Activated naive CD8-positive, alpha-beta T cell treated with anti-CD3 and anti-CD28 coated beads, Interleukin-2, amount 10 ng/mL, durations not matched to agents 7 days and 5 days (primary cell): ENCODE measurements at places on chromosomes 2 and 18. TPM values are rescaled to one million over a fixed set of nuclear protein-coding genes. Genes with fewer than 3 reads are reported as not detected.

The IL36B gene
- not detected for total RNA-seq

The SH3BP4 gene
- not detected for total RNA-seq

DNA sequence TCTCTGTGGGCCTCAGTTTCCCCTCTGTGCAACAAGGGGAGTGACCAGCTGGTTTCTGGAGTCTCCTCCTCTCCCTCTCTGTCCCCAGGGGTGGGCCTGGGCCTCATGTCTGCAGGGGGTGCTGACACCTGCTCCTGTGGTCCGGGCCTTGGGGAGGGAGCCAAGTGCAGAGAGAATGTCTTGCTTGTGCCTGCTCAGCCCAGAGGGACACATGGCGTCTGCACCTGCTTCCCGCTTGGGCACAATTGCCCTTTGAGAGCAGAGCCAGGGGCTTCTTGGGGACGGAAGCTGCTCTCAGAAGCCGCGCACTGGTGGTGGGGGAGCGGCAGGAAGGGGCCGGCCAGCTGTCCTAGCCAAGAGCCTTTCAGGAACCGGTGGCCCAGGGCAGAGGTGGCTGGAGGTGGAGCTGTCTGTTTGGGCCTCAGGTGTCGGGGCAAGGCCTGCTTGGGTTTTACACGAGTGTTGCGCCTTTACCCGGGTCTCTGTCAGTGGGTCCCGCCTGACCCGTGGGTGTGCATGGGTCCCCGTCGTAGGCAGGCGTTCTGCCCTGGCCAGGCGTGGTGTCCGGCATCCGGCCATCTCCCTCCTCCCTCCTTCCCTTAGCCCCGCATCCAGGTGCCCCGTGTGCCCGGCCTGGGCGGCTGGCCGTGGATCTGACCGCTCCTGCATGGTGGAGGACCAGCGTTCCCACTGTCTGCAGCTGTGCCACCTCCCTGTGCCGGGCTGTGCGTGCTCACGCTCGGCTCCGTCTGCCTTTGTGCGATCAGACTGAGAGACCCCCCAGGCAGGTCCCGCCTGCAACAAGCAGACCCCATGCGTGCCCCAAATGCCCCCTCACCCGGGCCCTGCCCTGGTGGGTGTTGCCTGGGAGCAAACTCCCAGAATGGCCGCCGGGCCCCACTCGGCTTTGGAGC is 4.0 kb downstream of the NEU4 start:
- DNase-seq = no peak
- H3K36me3 ChIP-seq = no peaks in the 10 kb centered on the region
- H3K4me1 ChIP-seq = peaks cover 6% of the 10 kb centered on the region
- no peak overlapping the region for H3K4me3 ChIP-seq
- H3K27me3 ChIP-seq = peaks cover 3% of the 10 kb centered on the region

GRCh38 chr18:49495076-49495475 is 8.0 kb upstream of the C18orf32 start:
- peaks cover 3% of the 10 kb centered on the region for H3K27me3 ChIP-seq
- no peak overlapping the region for H3K4me3 ChIP-seq
- no peak for DNase-seq
- peaks cover 11% of the 10 kb centered on the region for H3K36me3 ChIP-seq
- H3K4me1 ChIP-seq = peaks cover 18% of the 10 kb centered on the region
- no peak overlapping the region for H3K27ac ChIP-seq

The LOXHD1 gene
- 0.26 TPM for total RNA-seq

The AGXT gene
- not detected for total RNA-seq

DNA sequence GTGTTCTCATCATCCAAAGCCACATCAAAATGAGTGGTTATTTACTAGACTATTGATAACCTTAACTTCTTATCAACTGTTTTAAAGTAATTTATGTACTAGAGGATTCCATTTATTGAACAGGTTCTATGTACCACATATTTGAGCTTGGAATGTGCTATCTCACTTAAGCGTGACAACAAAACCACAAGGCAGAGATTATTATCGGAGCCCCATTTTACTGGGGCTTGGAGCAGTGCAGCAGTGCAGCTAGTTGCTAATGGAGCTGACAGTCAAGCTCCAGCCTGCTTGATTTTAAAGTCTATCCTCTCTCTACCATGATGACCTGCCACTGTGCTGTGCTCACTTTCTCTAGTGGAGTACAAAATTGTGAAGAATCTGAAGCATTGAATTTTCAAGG is 24.6 kb downstream of the GCG start:
- H3K27ac ChIP-seq = no peak overlapping the region
- H3K4me3 ChIP-seq = no peak overlapping the region
- peaks cover 3% of the 10 kb centered on the region for H3K36me3 ChIP-seq
- no peaks in the 10 kb centered on the region for H3K27me3 ChIP-seq

DNA sequence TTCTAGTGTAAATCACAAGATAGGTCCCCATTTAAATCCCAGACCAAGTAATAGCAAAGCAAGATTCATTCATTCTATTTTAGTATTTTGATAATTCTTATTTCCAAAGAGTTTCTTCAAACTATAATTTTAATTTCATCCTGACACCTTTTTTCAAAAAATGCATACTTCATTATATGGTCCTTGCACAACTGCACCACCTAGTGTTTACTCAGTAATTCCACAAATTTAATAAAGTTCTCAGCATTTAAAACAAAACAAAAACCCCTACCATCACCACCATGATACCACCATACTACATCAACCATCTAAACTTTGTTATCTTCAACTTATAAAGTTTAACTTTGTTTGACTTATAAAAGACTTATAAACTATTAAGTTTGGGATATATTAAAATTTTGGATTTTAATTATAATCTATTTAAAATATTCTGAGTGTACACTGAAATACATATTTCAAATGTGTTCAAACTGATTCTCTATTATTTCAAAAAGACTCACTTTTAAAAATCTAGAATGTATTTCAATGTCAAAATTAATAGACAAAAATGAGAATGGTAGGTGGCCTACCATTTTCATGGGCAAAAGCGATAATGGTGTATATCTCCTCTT is 44.2 kb downstream of the WDPCP start:
- no peaks in the 10 kb centered on the region for H3K36me3 ChIP-seq
- H3K27me3 ChIP-seq = no peaks in the 10 kb centered on the region
- no peak overlapping the region for H3K27ac ChIP-seq
- H3K4me1 ChIP-seq = no peaks in the 10 kb centered on the region
- DNase-seq = no peak

The CXCR1 gene
- total RNA-seq = 0.14 TPM

The SLC9A4 gene
- 0.08 TPM for total RNA-seq

- H3K36me3 ChIP-seq = no peaks in the 10 kb centered on the region
- peaks cover 30% of the 10 kb centered on the region for H3K4me1 ChIP-seq
- no peak overlapping the region for H3K27ac ChIP-seq
- H3K4me3 ChIP-seq = no peak overlapping the region
These were observed 26.0 kb downstream of the EDAR start for GRCh38 chr2:108963057-108963456.

The HTR2B gene
- total RNA-seq = not detected

The SNED1 gene
- total RNA-seq = 18.7 TPM

DNA sequence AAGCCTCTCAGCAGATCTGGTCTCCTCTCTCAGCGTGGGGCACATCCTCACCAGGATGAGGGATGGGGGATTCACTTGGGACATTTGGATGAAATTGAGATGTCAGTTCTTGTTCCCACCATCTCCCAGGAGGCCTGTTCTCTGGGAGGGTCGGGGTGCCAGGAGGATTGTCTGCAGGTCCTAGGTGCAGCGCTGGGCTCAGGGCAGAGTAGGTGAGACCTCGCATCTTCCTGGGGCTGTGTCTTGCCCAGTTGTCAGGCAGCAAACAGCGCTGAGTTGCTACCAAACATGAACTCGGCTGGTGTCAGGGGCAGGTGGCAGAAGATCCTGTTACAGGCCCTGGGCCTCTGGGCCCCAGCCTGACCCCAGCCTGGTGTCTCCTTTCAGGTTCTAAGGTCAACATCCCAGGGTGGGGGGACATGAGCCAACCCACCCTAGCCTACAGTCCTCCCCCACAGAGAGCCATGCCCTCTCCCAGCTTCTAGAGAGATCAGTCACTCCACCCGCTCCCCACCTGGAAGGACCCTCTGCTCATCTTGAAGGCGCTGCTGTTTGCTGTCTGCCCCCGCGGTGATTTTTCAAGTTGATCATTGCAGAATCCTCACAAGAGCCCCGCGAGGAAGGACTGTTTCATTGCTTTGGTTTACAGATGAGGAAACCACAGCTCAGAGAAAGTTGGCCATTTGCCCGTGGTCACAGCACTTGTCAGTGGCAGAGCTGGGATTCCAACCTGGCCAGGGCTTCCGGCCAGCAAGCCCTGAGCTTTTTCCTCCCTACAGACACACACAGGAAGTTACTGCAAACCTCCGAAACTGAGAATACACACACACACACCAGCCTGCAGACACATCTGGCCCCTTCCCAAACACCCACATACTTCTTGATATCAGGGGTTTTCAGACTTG is 83.9 kb downstream of the STPG4 start:
- peaks cover 5% of the 10 kb centered on the region for H3K36me3 ChIP-seq
- peak overlapping the region; percentile 82 for H3K27ac ChIP-seq
- peak overlapping the region; percentile 63 for H3K4me3 ChIP-seq
- DNase-seq = peak; percentile 50

The ANKRD62 gene
- not detected for total RNA-seq

The CDH19 gene
- not detected for total RNA-seq

DNA sequence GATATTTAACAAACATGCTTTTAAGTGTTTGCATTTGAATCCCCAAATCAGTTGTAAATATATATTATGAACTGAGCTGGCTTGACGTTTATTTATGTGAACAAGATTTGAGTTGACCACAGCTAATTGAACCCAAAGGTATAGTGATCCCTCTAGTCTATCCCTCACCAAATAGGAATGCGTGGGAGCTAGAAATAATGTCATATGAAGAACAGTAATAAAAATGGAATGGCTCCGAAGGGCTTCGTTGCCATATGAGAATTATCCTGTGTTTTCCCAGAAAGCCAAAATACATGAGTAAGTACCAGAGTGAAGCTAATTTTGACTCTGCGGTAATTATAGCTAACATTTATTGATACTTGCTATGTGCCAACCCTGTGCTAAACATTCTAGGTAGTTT is 142.7 kb downstream of the ADCYAP1 start:
- H3K4me3 ChIP-seq = no peak overlapping the region
- no peaks in the 10 kb centered on the region for H3K27me3 ChIP-seq
- no peaks in the 10 kb centered on the region for H3K36me3 ChIP-seq
- H3K4me1 ChIP-seq = no peaks in the 10 kb centered on the region

- no peaks in the 10 kb centered on the region for H3K4me1 ChIP-seq
- no peaks in the 10 kb centered on the region for H3K36me3 ChIP-seq
- H3K27ac ChIP-seq = no peak overlapping the region
- no peak for DNase-seq
- no peak overlapping the region for H3K4me3 ChIP-seq
These were observed 42.0 kb upstream of the OTOS start for GRCh38 chr2:240182476-240182875.

DNA sequence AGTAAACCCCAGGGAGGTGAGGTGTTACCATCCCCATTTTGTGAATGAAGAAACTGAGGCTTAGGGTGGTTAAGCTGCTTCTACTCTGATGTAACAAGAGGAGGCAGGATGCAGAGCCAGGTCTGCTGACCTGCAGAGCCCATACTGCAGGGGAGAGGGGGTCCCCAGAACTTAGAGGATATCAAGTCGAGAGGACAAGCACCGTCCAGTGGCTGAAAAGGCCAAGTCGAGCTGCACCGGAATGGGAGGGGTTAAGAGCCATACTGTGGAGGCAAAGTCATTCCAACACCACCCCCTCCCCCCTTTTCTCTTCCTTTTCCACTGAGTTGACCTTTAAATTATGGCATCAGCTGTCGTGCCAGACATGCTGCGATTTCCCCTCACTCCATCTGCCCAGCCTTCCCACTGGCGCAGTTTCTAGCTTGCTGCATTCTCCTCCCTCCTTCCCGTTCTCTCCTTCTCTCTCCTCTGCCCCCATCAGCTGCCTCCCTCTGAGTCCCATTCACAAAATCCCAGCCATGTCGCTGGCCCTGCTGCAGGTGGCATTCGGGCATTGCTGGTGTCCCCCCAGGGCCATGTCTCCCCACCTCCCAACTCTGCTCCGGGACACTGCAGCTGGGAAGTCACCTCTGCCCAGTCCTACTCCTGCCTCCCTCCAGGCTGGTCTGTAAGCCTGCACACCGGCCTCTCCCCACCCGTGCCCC is 346.9 kb downstream of the DYSF start:
- DNase-seq = no peak
- H3K4me1 ChIP-seq = no peaks in the 10 kb centered on the region
- no peak overlapping the region for H3K4me3 ChIP-seq
- H3K27me3 ChIP-seq = peaks cover 2% of the 10 kb centered on the region
- no peak overlapping the region for H3K27ac ChIP-seq

- no peak overlapping the region for H3K27ac ChIP-seq
- H3K4me1 ChIP-seq = no peaks in the 10 kb centered on the region
- H3K27me3 ChIP-seq = no peaks in the 10 kb centered on the region
- no peaks in the 10 kb centered on the region for H3K36me3 ChIP-seq
- H3K4me3 ChIP-seq = no peak overlapping the region
- no peak for DNase-seq
These were observed 287.2 kb downstream of the CDH19 start for GRCh38 chr18:66316701-66317100.

DNA sequence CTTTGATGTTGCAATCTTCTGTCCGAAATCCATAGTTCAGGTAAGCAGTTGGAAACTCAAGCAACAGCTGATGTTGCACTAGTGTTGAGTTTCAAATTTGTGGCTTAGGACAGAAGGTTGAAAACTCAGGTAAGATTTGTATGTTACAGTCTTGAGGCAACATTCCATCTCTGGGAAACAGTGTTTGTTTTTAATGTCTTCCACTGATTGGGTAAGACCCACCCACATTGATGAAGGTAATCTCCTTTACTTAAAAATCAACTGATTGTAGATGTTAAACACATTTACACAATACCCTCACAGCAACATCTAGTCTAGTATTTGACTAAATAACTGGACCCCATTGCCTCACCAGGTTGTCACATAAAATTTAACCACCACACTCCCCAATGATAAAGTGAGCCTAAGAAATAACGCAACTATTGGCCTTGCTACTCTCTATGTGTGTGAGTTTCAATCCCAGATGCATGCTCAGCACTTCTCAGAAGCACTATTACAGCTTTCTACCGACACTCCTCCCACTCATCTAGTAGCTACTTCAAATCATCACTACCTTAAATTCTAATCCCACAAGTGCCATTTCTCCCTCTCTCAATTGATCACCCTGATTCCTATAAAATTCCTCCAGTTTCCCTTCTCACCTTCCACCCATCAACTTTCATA is 164.0 kb downstream of the MBD2 start:
- no peak overlapping the region for H3K4me3 ChIP-seq
- DNase-seq = no peak
- no peak overlapping the region for H3K27ac ChIP-seq
- H3K4me1 ChIP-seq = peaks cover 2% of the 10 kb centered on the region

GRCh38 chr2:224178056-224178455 is 139.0 kb upstream of the SERPINE2 start:
- no peak overlapping the region for H3K27ac ChIP-seq
- no peak overlapping the region for H3K4me3 ChIP-seq
- no peaks in the 10 kb centered on the region for H3K4me1 ChIP-seq
- H3K27me3 ChIP-seq = peaks cover 5% of the 10 kb centered on the region
- H3K36me3 ChIP-seq = no peaks in the 10 kb centered on the region
- no peak for DNase-seq
